Kidney capillary endothelial cell (primary cell): ENCODE measurements at places on chromosomes 11 and 22.

GRCh38 chr11:86663761-86664160 is 8.7 kb downstream of the ME3 start:
- no peak for DNase-seq

- no peak for DNase-seq
Observed at GRCh38 chr11:20668844-20669819, at the start of gene NELL1. NELL1 (plus strand) TSS chr11:20669586.

GRCh38 chr22:32650553-32651345 is 150.8 kb upstream of the TIMP3 start:
- DNase-seq = no peak

- peak; percentile 42 for DNase-seq
Observed at GRCh38 chr22:40024201-40025061, 29.7 kb downstream of the FAM83F start.

DNA sequence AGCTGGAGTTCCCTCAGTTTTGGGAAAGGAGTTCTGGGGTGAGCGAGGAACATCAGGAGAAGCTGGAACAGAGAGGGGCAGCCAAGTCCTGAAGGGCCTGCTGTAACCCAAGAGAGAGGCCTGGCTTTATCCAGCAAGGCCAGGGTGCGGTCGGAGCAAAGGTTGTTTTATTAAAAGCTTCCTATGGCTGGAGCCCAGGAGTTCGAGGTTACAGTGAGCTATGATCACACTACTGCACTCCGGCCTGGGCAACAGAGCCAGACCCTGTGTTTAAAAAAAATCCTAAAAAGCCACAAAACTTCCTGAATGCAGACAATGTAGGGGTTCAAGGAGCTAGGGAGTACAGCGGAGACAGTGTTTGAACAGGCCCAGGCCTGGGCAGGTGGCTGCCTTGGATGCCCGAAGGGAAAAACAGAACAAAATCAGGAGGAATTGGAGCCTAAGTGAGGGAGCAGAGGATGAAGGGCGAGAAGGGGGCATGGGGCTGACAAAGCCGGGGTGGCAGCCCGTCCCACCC is 22.2 kb upstream of the MALAT1 start:
- no peak for DNase-seq

GRCh38 chr22:41963453-41964111 is 5.7 kb upstream of the SEPTIN3 start:
- DNase-seq = no peak

GRCh38 chr11:78022397-78023396 is at the start of gene KCTD14:
KCTD14 (minus strand) TSS chr11:78023276; CDS start chr11:78023249, 27 bp downstream.
- DNase-seq = no peak

GRCh38 chr11:127445476-127445875 is 444.9 kb upstream of the KIRREL3 start:
- no peak for DNase-seq

DNA sequence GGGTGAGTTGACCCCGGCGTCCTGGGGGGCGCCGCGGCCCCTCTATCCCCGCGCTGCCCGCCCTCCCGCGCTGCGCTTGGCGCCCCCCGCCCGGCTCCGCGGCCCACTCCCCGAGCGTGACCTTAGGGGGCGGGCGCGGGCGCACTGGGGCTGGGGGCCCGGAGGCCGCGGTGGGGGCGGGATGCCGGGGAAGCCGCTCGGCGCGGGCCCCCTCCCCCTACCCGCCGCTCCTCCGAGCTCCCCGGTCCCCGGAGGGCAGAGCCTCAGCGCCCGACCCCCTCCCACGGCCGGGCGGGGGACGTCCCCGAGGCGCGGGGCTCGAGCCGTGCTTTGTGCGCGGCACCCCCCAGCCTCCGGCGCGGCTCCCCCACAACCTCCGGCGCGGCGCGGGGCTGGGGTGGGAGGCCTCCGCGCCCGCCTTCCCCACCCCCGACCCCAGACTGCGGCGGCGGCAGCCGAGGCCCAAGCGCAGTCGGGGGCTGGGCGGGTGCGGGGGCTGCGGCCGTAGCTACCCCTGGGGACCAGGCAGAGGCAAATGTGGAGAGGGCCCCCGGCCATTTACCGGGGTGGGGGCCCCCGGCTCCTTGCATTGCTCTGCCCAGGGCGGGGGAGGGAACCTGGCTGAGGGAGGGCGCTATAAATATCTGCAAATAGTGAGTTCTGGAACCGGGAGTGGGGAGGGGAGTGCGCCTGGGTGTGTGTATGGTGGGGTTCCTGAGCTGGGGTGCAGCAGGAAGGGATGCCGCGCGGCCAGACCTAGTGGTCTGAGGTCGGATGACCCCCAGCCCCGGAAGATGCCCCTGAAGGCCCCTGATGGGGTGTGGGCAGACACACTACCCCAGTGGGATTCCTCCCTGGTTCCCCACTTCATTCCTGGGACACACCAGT is 988 bp downstream of the MGAT3 start:
- DNase-seq = no peak

DNA sequence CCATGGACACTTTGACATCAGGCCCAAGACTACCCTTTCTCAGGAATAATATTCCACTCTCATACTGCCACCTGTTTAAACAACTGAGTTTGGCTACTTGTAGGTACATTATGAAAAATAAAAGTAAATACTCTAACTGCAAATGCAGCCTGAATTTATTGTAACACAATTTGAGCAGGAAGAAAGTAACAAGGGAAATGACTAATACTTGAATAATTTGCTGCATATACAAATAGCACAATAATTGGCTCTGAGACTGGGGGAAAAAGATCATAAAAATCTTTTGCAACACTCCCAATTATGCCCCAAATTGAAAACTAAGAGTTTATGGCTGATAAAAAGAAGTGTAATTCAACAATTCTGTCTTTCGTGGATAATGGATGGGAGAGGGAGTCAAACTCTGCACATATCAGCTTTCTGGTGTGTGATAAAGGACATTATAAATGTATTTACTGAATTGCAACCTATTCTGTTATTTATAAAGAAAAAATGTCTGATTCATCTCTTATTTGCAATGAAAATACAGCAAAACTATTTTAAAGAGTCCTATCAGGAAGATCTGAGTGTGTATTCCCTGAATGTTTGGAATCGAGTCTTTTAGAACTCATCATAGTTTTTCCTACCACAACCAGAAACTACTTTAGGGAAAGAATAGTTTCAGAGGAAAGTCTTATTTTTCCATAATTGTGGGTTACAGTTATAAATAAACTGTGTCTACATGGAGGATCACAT is 359.0 kb downstream of the JRKL start:
- peak; percentile 76 for DNase-seq

GRCh38 chr11:104522650-104523049 is 358.7 kb upstream of the PDGFD start:
- DNase-seq = no peak

- no peak for DNase-seq
Observed at GRCh38 chr11:35725885-35726284, 63.3 kb downstream of the TRIM44 start.

DNA sequence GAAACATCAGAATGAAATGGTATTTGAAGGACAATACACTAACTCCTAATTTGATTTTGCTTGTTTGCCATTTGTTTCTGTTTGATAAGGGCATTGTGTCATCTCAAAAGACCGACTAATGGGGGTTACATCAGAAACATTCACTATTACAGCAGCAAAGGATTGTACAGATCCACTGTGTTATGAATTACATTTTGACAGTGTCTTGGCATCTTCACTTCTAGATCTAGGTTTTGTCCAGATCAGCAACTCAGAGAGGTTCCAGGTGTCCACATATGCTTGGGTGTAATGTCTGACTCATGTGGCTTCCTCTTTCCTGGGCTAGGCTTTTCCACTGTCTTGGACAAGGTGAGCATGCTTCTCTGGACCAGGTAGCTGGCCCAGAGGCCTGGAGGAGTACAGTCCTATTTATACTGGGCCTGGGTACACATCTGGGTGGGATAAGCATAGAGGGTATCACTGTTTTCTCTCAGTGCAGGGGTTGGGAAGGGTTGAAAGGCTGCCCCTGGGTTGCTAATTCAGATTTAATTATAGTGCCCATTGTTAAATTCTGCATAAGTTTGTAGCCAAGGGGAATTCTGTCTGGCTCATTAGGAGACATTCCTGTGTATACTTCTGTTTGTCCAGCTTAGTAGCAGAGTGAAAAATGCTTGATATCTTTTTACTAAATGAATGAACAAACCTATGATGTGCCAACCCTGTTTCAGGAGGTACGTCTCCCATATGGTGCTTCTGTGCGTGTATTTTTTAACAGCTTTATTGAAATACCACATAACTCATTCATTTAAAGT is 23.8 kb downstream of the DDI1 start:
- no peak for DNase-seq

- DNase-seq = no peak
Observed at GRCh38 chr11:120899720-120900119, 124.2 kb upstream of the TBCEL start.

GRCh38 chr11:27229511-27230191 is 133.4 kb downstream of the CCDC34 start:
- no peak for DNase-seq

DNA sequence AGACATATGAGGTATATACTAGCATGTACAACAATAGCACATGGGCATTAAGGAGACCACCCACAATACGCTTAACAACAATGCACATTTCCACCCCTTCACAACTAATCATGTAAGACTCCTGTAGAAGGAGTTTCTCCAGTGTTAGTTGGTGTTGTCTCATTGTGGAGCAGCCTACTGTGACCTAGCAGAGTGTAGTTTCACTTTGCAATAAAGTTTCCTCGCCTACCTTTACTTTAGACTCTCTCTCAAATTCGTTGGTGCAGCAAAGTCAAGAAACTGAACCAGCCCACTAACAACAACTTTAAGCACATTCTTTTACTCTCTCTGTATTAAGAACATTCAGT is 863.6 kb downstream of the FAM181B start:
- DNase-seq = no peak

- no peak for DNase-seq
Observed at GRCh38 chr11:38160433-38160832, 1562.4 kb upstream of the RAG2 start.

DNA sequence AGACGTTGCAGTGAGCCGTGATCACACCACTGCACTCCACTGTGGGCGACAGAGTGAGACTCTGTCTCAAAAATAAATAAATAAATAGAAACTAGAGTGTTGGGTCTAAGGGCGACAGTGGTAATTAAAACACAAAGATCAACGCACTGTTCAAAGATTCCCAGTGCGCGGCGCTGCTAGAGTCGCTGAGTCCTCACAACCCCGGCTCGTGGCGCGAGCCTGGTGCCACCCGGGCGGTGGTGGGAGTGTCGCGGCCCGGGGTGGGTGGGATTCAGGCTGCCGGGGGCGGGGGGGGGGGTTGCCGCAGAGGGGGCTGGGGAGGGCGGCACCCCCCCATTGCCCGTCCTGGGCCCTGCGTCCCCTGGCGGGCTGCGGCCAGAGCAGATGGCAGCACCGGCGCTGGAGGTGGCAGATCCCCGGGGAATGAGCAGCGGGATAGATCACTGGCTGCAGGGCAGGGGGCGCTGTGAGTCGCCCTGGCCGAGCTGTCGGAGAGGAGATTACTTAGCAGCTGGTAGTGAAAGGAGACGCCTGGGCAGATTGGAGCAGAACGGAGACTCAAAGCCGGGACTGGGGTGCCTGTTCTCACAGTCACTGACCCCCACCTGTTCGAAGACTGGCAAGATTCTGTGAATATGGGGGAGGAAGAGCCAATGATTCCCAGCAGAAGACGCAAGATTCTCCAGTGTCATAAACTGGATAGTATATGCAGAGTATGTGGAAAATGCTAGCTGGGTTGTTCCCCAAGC is 30.2 kb upstream of the APOBEC3A start:
- peak; percentile 27 for DNase-seq

GRCh38 chr11:1197431-1197885 is 25.4 kb upstream of the MUC5B start:
- no peak for DNase-seq

DNA sequence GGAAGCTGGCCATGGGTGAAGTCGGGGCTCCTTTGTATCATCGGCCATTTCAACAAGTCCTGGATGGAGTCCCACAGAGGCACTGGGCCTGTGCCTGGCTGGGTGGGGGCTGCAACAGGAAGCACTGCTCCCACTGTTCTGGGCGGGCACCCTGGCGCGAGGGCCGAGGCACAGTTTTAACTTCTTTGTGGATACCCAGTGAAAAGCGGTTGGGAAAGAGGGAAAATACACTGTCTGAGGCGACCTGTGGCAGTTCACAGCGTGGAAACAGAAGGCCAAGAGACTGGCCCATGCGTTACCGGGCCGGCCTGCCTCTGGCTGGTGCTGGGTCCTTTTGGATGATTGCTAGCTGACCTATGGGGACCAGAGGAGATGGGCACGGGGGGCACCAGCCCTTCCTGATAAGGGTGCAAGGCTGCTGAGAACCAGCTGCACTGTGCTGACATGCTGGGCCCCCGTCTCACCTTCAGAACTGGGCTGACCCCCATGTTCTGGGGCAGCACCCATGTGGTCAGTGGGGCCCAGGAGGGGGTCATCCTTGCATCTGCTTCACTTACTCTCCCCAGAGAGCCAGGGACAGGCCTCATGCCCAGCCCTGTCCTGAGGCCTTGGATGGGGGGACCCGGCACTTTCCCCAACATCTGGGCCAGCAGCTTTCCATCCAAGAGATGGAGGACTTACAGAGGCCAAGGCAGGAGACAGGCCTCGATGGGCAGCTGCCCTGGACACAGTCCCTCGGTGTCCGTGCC is 4.2 kb downstream of the OVOL1 start:
- DNase-seq = no peak

- DNase-seq = no peak
Observed at GRCh38 chr11:7490535-7490934, 5.2 kb downstream of the OLFML1 start.

- DNase-seq = no peak
Observed at GRCh38 chr22:44963832-44964721, 45.7 kb downstream of the PHF21B start.

DNA sequence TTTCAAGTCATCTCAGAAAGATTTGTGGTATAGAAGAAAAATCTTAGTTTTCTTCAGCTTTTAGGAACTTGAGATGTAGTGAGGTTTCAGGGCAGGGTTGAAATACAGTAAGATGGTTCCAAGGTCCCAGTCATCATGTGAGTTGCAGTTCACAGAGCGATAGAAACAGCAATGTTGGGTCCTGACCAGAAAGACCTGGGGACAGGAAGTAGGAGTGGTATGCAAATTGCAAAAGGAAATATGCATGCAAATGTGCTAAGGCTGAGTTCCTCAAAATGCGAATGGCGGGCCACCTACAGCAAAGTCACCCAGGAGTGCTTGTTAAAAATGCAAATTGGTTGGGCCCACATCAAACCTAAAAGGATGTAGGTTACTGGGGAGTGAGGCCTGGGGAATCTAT is 1032.7 kb upstream of the TENM4 start:
- no peak for DNase-seq

- DNase-seq = peak; percentile 4
Observed at GRCh38 chr11:97269527-97269926, 879.7 kb downstream of the JRKL start.

GRCh38 chr11:10366568-10367331 is 61.9 kb downstream of the ADM start:
- peak; percentile 90 for DNase-seq

GRCh38 chr11:7595016-7595866 is 78.1 kb downstream of the CYB5R2 start:
- DNase-seq = no peak

DNA sequence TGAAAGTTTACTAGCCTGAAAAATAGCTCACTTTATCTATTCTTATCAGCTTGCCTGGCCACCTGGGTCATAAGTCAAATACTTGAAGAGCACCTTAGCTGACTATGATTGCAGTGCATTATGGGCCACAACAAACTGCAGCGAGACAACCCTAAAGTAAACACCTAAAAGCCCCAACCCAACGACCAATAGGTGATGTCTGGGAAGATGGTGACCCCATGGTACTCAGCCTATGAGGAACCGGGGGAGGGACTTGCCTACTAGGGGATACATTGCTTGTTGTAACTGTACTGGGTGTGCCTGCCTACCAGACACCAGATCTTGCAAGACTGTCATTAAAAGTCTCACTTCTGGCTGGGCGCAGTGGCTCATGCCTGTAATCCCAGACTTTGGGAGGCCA is 35.6 kb upstream of the APOBEC3A start:
- DNase-seq = no peak
